ENCODE measurements at places on chromosomes 5 and 9.

DNA sequence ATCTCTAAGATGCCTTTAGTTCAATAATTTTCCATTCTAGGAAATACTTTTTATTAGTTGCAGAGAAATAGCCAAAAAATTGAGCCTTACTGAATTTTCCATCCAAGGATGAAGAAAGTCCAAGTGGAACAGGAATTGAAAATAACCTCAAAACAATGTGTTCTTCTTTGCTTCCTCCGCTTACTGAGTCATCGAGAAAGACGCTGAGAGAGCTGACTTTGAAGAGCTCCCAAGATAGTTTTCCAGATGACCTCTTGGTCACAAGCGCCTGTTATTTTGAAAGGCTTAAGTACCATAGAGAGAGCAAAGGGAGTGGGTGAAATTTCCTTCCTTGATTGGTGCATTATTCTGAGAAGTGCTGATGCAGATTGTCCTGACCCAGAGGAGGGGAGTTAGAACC is 253.5 kb upstream of the ATP10B start:
- no peak for DNase-seq

DNA sequence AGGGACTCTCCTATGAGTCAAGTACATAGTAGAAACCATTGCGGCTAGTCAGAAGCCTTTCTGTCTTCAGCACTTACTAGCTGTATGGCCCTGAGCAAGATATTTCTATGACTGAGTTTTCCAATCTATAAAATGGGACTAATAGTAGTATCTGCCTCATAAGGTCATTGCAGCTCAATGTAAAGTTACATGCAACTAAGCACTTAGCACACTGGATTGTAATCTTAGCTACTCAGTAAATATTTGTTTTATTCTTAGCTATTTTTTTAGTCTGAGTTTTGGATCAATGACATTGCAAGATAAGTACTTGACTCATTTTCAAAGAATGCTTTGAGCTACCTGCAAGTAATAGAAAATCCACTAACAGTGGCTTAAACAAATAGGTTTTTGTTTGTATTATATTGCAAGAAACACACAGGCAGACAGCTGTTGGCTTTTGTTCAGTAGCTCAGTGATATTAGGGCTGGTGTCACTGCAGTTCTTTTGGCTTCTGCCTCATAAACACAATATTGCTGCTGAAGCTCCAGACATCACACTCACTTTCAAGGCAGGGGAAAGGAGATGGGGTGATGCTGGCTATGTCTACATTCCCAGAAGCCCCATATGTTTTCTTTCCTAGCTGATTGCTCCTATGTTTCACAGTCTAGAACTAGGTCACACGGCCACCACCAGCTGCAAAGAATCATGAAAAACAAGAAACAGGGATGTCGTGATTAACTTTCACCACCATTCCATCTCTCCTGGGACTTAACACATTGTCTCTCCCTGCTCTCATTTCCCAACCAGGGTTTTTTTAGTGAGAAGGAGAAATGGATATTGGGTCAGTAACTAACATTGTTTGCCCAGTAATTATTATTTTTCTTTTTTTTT is 26.9 kb upstream of the FAT2 start:
- no peak for DNase-seq

DNA sequence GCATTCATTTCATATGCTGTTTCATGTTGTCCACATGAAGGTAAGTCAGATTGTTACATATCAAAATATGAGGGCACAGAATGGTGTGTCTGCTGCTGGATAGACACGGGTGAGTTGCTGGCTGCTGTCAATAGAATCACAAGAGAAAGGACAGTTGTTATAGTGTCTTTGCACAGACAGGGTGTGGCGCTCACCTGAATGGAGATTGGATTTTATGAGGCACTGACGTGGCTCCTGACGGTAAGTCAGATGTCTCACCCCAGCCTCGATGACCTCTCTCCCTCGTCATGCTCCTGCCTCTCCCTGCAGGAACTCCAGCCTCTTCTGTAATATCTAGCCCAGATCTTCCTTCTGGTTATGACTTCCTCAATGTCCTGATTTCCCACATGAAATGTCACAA is 75.4 kb upstream of the SELENOP start:
- no peak for DNase-seq

GRCh38 chr5:83475391-83475863 is 3.9 kb downstream of the VCAN start:
- DNase-seq, result no peak

DNA sequence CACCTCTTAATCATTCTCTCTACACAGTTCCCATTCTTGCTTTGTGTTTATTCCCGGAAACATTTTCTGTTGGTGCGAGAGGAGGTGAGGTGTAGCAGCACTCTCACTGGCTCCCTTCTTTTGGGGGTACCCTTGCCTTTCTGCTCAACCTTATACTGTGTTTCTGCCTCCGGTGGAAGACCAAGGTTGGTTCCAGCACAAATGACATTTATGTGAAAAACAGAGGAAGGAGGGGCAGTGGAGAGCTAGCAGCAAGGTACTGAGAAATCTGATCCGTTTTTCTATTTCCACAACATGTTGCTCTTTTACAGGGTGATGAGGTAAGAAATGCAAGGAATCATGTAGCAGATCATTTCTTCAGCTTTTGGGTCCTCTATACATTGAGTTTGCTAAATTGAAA is 648.0 kb upstream of the DMAC1 start:
- DNase-seq, result no peak

GRCh38 chr9:92807757-92808725 is 43.4 kb upstream of the BICD2 start:
- no peak for DNase-seq

- no peak for DNase-seq
These were observed 20.8 kb downstream of the GABBR2 start for GRCh38 chr9:98687911-98688310.

GRCh38 chr9:82761027-82761426 is 301.9 kb downstream of the RASEF start:
- DNase-seq, result no peak

DNA sequence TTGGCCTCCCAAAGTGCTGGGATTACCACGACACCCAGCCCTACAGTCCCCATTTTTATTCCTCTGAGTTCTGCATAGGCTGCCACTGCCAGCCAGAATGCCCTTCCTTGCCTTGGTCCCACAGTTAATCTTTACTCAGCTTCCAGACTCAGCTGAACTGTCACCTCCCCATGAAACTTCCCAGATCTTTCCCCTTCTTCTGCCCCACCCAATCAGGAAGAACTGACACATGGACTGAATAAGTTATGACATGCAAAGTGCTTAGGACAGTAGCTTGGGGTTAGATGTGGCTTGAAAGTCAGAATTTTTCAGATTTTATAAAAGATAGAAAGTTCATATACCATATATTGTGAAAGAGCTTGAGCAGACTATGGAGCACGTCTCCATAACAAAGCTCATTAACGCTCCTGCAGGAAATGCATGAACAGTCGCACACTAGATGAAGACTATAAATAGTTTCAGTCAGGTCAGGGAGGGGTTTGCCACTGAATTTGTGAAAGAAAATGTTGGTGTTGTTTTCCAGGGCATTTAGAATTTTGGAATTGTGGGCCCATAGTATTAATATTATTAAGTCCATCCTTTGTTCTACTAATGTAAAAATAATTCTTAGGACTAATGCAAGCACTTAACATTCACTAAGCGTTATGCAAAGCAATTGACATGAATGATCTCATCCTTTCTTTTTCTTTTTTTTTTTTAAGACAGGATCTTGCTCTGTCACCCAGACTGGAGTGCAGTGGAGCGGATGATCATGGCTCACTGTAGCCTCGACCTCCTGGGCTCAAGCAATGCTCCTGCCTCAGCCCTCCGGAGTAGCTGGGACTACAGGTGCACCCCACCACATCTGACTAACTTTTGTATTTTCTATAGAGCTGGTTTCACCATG is 36.1 kb upstream of the DENND1A start:
- DNase-seq, result no peak

- no peak for DNase-seq
These were observed 147.9 kb downstream of the ASTN2 start for GRCh38 chr9:117266855-117267497.

DNA sequence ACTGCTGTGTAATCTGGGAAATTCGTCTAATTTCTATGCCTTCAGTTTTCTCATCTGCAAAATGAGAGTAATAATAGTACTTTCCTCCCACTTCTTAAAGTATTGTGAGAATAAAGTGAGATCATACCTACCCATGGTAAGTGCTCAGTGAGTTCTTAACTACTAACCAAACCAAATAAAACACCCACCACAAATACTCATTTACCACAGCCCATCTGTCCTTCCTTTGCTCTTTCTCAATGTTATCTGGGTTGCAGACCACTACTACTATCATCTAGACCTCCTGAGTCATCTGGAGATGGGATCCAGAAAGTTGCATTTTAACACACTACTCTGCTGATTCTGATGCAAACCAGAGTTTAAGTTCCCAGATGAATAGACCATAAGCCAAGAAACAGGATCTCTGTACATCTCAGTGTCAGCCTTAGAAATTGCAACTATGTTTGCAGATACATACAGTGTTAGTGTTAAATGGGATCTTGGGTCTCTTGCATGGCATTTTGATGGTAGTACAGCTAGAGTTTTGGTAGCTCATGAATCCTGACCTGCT is 105.4 kb upstream of the ATP10B start:
- no peak for DNase-seq

DNA sequence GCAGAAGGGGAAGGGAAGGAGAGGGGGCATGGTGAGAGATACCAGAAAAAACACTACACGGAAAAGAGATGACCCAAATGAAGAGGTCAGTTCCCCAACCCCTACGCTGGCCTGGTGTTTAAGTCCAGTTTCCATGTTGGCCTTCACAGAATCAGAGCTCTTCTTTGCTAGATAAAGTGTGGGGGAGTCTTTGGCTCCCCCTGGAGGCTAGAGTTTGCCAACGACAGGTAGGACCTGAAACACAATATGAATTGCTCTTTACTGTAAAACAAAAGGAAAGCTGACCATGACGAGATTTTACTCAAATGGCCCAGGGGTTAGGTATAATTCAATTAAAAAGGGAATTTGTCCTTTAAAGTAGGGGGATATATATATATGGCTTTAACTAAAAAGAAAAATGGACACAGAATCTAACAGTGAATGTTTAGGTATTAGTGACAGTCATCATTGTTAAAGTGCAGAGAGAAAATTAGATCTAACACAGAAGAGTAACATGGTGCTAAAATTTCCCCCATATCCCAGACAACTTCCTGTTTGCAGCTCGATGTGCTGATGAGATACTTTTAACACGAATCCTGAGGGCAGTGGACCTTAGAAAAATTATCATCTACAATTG is 92.0 kb downstream of the SV2C start:
- peak; percentile 16 for DNase-seq
